ENCODE measurements at places on chromosomes 4 and X. TPM values are rescaled to one million over a fixed set of nuclear protein-coding genes. Genes with fewer than 3 reads are reported as not detected.

GRCh38 chr4:5812506-5813229, 80.2 kb downstream of the CRMP1 start:
- peak; percentile 41 for DNase-seq

- no peak for DNase-seq
Observed at GRCh38 chr4:144715230-144715629, 69.3 kb downstream of the HHIP start.

DNA sequence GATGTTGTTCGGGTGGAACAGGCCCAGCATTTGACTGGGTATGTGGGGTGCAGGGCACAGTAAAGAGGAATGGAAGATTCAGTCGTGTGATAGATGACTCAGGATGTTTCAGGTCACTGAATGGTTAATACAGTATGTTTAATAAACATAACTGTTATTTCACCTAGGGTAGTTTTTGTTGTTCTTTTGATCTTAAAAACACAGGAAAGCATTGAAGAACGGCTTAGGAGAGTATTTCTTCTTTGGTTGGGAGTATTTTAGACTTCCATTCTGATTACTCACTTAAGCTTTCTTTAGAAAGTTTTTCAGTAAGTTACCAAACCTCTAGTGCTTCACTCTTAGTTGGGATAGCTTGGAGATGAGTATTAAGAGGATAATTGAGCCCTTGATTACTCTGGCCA, 62.3 kb downstream of the STAG2 start:
- peak; percentile 12 for DNase-seq

GRCh38 chrX:41982953-41983352, 59.6 kb upstream of the CASK start:
- no peak for DNase-seq

GRCh38 chr4:43357252-43357974, 464.9 kb downstream of the GRXCR1 start:
- no peak for DNase-seq

- no peak for DNase-seq
Observed at GRCh38 chrX:129000797-129001196, 522.5 kb downstream of the SMARCA1 start.

DNA sequence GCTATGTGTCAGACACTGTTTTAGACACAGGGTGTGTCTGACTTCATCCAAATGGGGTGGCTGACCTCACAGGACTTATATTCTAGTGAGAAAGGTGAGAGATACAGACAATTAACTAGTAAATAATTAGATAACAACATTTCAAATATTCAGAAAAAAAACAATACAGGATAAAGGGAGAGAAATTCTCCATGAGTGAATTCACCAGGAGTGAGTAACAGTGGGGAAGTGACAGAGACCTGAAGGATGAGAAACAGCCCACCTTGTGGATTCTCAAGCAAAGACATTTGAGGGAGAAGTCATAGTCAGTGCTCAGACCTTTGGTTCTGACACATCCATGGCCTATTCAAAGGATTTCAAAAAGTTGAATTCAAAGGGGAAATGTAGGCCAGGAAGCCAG, 627.9 kb downstream of the IQCM start:
- DNase-seq = no peak

DNA sequence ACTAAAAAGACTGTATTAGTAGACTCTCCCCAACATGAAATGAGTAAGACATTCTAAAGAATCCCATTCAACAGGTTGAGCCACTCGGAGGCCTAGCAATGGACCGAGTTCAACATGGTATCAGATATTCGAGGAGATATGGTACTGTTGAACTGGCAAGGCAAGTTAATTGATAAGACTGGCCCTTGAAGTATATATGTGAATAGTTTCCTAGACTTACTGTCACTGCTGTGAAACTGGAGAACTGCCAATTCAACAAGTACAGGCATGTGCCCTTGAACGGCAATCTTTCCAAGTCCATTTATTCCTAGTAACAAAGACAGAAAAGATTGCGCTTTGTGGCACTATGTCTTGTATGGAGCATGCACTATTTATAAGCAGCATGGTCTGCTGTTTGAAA, 24.4 kb downstream of the FAT1 start:
- DNase-seq = no peak

DNA sequence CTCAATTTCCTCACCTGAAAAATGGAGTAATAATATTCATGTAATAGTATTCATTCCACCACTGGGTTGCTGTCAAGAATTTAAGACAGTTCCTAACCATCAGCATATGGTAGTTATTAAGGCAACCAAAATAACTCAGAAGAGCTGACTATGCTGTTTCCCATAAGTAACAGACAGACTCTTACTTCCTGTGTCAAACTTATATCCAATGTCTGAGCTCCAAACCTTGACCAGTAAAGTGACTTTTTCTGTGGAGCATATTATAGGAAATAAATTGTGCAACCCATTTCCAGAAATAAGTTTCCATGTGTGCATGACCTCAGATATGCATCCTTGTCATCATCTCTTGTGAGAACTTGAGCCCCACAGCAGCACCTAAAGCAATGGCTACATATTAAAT, 78.8 kb downstream of the HADH start:
- no peak for DNase-seq

DNA sequence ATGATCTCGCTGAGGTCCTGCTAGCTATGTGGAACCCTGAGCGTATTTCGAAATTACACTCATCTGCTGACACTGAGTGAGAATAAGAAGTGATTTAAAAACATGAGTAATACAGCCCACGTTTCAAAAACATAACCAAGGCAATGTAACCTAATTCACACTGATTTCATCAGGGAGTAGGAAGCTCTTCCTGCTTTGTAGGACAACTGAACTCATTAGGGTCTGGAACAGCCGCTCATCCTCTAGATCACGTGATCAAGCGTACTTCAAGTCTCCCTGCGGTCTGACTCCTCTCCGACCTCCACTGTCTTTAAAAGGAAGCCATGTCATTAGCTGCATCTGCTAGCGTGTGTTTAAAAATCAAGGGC, 138.0 kb downstream of the NSUN7 start:
- DNase-seq = peak; percentile 87

- DNase-seq = no peak
Observed at GRCh38 chr4:152586668-152587067, 50.8 kb upstream of the FBXW7 start.

- DNase-seq = no peak
Observed at GRCh38 chrX:123773258-123773988, 40.6 kb upstream of the THOC2 start.

DNA sequence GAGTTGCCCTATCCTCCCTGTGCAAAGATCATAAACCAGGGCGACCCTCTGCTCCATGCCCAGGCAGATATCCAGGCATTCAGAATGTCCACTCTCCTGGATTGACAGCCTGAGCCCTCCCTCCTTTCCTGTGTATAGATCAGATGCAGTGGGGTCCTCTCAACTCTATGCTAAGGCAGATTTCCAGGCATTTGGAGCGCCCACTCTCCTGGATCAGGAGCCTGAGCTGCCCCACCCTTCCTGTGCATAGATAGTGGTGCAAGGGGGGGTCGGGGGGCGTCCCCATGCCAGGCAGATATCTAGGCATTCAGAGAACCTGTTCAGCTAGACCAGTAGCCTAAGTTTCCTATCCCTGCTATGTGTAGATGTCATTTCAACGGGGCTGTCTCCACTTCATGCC, 941.1 kb downstream of the PCDH19 start:
- no peak for DNase-seq

GRCh38 chr4:2485956-2486355, 17.1 kb downstream of the RNF4 start:
- DNase-seq = no peak

GRCh38 chr4:111605111-111605510, 540.1 kb upstream of the FAM241A start:
- no peak for DNase-seq

DNA sequence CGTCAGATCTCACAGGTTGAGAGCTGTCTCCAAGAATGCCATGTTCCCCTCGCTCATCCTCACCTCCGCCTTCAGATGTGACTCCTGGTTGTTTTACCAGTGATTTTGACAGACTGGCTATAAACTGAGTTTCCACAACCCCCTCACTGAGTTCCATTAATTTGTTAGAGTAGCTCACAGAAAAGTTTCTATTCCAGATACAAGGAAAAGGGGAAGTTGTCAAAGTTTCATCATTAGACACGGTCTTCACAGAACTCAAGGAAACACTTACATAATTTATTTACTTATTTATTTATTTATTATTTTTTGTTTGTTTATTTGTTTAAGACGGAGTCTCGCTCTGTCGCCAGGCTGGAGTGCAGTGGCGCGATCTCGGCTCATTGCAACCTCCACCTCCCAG, 55.7 kb upstream of the IQSEC2 start:
- no peak for DNase-seq

GRCh38 chr4:169050881-169051760, 41.1 kb upstream of the CBR4 start:
- no peak for DNase-seq

GRCh38 chr4:71206763-71207162, 132.1 kb upstream of the SLC4A4 start:
- peak; percentile 92 for DNase-seq

The RAB41 gene
- not detected for total RNA-seq

The ARHGAP6 gene
- 0.30 TPM for total RNA-seq

The NOCT gene
- 73.5 TPM for total RNA-seq

The FGF5 gene
- 2.1 TPM for total RNA-seq

The IQCM gene
- total RNA-seq = 0.11 TPM

The RIPPLY1 gene
- total RNA-seq = not detected

The MGST2 gene
- total RNA-seq = 16.5 TPM

The ADH1C gene
- total RNA-seq = not detected

The SMARCA5 gene
- 69.0 TPM for total RNA-seq

The SSX4B gene
- not detected for total RNA-seq

The RCHY1 gene
- total RNA-seq = 40.7 TPM

The FSTL5 gene
- 0.34 TPM for total RNA-seq

The EREG gene
- 0.14 TPM for total RNA-seq

The HTR2C gene
- total RNA-seq = not detected

The CLCN4 gene
- 7.2 TPM for total RNA-seq

The NDP gene
- total RNA-seq = not detected

The SPANXC gene
- total RNA-seq = not detected

The ACSL1 gene
- total RNA-seq = 8.0 TPM

Measured in astrocyte (in vitro differentiated cells and primary cell).